ENCODE measurements at places on chromosomes 5 and 9.
A peak's percentile ranks its signal among the peaks of the same experiment; 100 is the strongest.

- DNase-seq = no peak
These were observed 54.4 kb downstream of the ARSB start for GRCh38 chr5:78930721-78931120.

DNA sequence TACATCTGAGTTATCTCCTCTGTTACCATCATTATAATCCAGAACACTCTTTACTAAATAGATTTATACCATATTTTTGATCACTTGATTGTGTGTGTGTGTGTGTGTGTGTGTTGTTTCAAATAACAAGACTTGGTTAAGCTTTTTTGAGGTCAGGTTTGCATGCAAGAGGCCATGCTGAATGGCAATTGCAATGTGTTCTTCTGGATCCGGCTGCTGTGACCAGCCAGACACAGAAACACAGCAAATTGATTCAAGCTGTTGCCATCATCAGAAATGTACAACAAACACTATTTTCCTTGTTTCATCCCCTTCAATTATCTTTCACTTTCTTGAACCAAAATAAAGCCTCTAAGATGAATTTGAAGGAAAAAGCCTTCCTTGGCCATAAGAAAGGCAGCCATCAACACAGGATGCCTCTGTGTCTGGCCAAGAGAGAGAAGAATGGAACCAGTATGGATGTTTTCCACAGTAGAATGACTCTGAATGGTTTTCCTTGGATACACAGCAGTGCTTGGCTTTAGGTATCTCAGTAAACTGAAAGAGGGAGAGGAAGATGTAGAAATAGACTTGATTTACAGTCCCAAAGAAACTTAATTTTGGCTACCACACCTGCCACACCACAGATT is 53.9 kb downstream of the DPYSL3 start:
- DNase-seq = no peak

DNA sequence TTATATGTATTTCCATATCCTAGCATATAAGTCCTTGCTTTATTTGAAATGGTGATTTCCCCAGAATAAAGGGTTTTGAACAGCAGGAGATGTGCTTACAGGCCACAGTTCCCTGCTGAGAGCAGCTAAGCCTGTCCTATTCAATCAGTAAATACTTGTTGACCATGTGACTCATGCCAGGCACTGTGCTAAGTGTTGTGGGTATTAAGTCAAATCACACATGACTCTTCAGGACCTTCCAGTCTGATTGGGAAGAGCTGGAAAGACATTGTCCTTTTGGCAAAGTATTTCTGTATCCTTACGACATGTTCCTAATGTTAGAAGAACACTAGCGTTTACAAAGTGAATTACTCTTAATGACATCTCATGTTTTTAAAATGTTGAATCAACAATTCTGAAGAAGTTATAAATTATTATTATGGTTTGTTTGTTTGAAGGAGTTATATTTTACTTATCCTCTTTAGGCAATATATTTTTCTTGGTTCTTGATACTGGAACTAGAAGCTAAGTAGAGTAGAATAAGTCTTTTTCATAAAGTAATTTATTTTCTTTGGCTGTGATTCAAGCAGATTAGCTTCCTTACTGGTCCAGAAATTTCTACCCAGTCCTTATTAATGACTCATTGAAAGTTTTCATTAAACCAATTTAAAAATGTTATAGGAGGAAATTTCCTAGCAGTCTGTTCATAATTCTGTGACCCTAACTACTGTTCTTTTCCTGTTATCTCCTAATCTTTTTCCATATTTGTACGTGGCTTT is 82.1 kb downstream of the GAPVD1 start:
- DNase-seq = no peak

GRCh38 chr9:28925157-28925556 is 1351.9 kb upstream of the C9orf72 start:
- DNase-seq = no peak

- DNase-seq = peak; percentile 59
These were observed 105.4 kb upstream of the FER start for GRCh38 chr5:108642170-108642906.

DNA sequence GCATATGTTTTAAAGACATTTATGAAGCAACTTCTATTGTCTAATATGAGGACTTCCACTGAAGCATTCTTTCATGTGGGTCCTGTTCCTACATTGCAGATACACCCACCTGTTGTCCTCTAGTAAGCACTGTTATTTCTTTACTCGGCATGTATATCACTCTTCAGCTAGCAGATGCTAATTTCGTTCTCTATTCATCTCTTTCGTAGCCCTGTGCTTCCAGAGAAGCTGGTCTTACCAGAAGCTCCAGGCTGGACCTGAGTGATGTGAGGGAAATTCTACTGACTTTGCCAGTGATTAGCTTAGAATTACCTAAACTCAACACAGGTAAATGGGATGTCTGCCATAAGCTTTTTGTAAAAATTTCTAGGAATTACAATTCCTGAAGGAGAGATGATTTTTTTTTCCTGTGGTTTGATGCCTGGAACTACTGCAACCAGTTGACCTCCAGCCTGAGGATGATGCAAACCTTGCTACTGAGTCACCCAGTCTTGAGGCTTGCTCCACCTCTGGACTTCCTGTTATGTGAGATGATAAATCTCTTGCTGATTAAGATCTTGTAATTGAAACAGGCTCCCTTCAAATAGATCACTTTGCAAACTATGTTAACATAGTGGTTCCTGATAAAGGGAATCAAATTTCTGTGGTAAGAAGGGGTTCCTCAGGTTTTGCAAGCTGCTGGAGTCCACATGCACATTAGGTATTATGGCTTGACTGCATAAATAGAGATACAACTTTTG is 52.2 kb upstream of the SPINK5 start:
- DNase-seq = no peak

- DNase-seq = no peak
These were observed 581.3 kb downstream of the PDE4D start for GRCh38 chr5:59312223-59312622.

- DNase-seq = no peak
These were observed 137.5 kb upstream of the TUT7 start for GRCh38 chr9:86491468-86492266.

- DNase-seq = no peak
These were observed 102.6 kb downstream of the CAAP1 start for GRCh38 chr9:26789959-26790358.

Measured in K562 (cell line).